ENCODE measurements at places on chromosomes 11 and 22.

DNA sequence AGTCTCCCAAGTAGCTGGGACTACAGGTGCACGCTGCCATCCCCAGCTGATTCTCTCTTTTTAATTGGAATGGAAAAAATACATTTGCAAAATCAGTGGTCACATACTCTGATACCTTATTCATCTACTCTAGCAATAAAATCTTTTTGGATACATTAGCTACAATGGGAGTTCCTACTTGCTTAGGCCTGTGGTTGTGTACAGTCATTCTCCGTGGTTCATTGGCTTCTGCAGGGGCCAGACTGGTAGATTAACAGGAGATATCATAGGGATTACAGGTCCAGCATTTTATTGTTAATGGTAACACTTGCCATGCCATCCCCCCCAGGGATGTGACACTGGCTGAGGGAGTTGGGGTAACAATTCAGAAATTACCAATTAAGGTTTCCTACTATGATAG is 140.0 kb downstream of the ADAMTS15 start:
- DNase-seq: no peak

- DNase-seq: no peak
Measured at GRCh38 chr11:18668131-18668530, 30.4 kb upstream of the TMEM86A start.

GRCh38 chr11:14977101-14977880 is 5.1 kb upstream of the CALCA start:
- DNase-seq: no peak

DNA sequence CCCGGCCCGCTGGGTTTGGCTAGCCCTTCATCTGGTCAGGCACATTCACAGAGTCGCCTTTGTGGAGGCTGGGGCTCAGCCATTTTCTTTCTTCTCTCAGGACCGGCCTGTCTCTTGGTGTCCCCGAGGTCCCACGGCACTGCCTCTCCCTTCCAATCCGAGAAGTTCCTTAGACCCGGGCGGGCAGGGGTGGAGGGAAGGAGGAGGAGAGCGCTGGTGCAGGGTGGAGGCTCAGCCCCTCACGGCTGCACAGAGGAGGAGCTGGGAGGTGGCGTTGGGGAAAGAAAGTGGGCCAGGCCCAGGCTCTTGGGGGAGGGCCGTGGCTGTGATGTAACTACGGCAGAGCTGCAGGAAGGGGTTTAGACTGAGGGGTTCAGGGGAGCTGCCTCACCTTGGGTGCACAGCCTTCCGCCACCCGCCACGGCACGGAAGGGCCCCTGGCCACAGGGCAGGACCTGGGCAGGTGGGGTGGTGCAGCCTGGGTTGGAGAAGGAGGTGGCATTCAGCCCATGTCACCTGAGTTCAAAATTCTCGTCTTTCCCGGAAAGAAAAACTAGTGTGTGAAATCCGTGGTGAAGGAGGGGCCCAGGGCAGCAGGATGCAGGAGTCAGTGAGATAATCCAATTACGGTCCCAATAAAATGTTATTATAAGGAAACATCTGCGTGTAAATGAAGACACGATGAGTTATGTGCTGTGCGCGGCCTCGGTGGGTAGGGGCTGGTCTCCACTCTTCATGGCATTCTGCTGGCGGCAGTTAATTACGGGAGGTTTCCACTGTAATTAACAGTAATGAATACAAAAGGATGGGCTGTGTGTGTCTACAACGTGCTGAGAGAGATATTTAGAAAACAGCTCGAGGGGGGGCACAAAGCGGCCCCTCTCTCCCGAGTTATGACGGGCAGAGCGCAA is 1.7 kb downstream of the BRSK2 start:
- no peak for DNase-seq

GRCh38 chr11:9003573-9004182 is at the start of gene NRIP3:
Gene NRIP3 (minus strand): TSS chr11:9004001. CDS start chr11:9003935, 66 bp downstream.
- peak; percentile 43 for DNase-seq

GRCh38 chr22:35226958-35227647 is 30.2 kb upstream of the HMGXB4 start:
- no peak for DNase-seq

GRCh38 chr11:115148691-115149090 is 355.5 kb downstream of the CADM1 start:
- no peak for DNase-seq

DNA sequence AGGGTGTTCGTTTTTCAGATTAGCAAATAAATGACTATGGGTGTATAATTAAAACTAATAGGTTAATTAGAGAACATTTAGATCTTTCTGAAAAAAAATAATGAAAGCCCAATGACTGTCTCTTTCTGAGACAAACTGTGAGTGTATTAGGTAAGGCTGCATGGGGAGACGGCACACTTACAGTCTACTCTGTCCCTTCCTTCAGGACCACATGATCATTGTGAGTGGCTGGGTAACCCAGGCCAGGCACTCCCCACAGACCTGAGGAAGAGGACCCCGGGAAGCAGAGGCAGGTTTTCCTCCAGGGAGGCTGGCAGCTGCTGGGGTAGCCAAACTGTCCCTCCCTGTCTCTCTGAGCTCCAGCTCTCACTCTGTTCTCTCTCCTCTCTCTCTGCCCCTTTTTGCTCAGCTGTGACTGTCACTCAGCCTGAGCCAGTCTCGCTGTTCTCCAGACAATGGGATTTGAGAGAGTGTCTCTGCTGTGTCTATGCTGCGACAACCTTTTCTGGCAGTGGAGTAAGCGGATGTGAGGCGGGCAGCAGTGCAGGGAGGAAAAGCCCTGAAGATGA is 83.1 kb upstream of the NCAM1 start:
- peak; percentile 43 for DNase-seq

GRCh38 chr11:63687845-63688244 is 6.5 kb downstream of the RTN3 start:
- no peak for DNase-seq

DNA sequence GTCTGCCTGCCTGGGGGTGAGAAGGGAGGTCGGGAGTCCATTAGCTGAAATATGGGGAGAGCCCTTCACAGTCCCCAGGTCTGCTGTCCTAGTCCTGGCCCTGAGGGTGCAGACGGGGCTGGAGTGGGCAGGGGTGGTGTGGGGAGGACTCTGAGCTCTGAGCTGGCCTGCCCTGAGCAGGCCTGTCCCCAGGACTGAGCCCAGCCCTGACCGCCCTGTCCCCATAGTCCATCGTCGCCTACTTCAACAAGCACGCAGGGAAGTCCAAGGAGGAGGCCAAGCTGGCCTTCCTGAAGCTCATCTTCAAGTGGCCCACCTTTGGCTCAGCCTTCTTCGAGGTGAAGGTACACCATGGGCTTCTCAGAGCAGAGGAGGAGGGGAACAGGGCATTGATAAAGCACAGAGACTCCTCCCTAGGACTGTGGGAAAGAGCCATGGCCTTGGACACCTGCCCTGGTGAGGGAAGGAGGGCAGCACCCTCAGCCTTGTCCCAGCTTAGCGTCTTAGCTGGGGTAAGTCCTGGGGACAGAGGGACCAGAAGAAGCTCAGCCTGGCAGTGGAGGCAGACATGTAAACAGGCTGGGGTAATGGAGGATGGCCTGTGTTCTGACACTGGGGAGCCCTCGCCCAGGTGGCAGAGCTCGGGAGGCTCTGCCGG is 83.7 kb downstream of the MYO7A start:
- no peak for DNase-seq

GRCh38 chr22:30408388-30409102 is 11.7 kb downstream of the SEC14L2 start:
- DNase-seq: no peak

DNA sequence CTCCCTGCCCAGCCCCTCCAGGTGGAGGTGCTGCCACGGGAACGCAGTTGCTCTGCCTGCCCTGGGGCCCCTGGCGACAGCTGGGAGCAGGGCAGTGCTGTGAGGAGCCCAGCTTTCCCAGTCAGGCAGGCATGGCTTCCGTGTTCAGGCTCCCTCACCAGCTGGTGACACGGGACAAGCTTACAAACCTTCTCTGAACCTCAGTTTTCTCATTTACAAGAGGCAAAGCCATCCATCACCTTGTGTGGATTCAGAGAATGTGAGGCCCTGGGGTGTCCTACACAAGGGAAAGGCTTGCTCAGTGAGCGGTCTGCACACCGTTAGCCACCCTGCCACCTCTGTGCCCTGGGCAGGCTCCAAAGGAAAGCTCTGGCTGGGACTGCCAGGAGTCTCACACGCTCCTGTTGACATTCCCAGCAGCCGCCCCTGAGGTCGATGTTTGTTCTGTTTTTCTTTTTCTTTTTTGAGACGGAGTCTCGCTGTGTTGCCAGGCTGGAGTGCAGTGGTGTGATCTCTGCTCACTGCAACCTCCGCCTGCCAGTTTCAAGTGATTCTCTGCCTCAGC is 23.5 kb downstream of the SUN2 start:
- no peak for DNase-seq

- no peak for DNase-seq
Measured at GRCh38 chr11:133928628-133929059, 28.1 kb downstream of the IGSF9B start.

- DNase-seq: no peak
Measured at GRCh38 chr11:76135491-76135890, 70.8 kb downstream of the WNT11 start.

GRCh38 chr11:25423436-25424199 is 908.3 kb upstream of the ANO3 start:
- peak; percentile 42 for DNase-seq

All from muscle of arm (tissue), 14 donors.